T follicular helper cell (primary cell): ENCODE measurements at places on chromosomes 5 and 9.

DNA sequence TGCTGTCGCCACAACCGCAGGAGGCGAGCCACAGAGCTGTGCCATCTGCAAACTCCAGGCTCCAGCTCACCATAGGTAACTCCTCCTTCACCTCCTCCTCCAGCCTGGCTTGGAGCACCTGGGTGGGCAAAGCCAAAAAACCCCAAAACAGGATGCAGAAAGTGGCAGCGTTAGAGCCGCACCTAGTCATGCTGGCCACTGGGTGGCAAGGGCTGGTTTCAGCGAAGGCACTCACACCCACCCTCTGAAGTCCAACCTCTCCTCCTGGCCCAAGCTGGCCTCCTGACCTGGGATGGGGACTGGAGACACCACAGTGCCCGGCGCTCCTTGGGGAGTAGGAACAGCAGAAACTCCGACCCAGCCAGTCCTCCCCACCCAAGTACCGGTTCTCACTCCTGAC, 28.7 kb upstream of the ZNF354B start:
- no peak for DNase-seq

DNA sequence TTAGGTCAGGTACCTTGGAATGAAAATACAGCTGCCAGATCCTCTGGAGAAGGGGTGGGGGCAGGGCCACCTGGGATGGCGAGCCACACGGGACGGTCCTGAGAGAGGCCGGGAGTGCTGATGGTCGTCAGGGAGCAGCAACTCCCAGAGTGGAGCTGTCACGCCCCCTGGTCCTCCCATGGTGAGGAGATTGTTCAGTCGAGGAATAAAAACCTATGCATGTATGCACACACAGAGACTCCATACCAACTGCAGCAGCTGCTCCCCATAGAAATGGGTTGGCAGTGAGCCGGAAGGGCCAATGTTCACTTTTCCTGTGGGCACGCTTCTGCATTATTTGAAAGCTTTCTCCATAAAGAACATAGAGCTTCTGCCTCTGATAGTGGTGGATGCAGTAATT, 45.2 kb upstream of the SEMA4D start:
- no peak for DNase-seq

GRCh38 chr9:71814815-71815214, 46.5 kb upstream of the CEMIP2 start:
- DNase-seq = no peak

DNA sequence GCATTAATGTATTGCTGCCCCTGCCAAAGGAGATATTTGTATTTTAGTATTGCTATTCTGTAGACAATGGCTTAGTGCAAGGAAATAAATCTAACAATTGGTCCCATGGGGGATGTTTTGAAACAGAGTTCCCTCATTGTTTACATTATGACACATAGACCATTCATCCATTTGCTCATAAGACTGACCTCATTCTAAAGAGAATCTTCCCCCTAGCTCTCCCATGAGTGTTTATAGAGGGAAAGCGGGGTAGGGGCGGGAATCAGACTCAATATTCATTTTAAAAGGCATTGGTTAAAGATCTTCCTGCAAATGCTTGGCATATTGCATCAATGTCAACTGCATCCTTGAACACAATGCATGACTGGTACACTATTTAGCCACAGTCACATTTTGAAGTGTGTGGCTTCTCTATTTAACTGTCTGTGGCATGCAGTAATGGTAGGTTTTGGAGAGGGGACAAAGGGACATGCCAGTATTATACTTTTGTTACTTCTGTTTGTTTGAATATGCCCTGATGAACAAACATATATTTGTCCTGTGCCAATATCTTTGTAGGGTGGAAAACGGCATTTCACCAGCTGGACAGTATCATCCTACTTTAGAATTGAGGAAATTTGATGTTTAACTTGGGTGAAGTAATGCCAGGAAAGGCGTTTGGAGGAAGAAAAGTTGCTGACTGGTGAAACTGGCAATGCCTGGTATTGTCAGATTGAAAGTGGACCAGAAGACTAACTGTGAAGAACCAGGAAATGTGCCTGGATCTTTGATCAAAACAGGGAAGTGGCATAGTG, 84.1 kb upstream of the MEGF10 start:
- DNase-seq = no peak

DNA sequence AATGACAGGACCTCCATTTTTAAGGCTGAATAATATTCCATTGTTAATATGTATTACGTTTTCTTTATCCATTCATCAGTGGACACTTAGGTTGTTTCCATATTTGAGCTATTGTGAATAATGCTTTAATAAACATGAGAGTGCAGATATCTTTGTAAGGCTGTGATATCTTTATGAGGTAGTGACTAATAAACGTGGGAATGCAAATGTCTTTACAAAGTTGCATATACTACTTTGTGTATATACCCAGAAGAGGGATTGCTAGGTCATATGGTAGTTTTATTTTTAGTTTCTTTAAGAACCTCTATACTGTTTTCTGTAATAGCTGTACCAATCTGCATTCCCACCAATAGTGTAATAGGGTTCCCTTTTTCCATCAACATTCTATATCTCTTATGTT, 148.7 kb downstream of the FOCAD start:
- DNase-seq = no peak

- no peak for DNase-seq
These were observed 98.2 kb downstream of the OXCT1 start for GRCh38 chr5:41772056-41772455.

DNA sequence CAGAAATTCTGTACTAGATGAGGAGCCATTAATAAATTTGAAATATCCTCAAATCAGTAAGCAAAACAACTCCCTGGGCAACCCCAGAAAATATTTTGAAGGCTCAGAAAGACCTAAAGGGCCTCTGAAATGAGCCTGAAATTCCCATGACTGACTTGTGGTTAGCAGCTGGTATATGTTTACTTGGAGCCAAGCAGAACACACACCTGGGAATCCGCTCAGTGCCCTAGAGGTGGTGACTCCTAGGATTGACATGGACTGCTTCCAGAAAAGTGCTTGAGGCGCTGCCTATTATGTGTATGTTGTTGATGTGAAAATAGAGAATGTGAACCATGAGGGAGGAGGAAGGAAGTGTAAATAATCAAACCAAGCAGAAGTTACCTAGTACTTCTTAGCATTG, 14.7 kb downstream of the RFK start:
- no peak for DNase-seq

- no peak for DNase-seq
These were observed 44.7 kb upstream of the IZUMO3 start for GRCh38 chr9:24590432-24590831.

- DNase-seq = no peak
These were observed 42.8 kb downstream of the ACO1 start for GRCh38 chr9:32427111-32427873.

DNA sequence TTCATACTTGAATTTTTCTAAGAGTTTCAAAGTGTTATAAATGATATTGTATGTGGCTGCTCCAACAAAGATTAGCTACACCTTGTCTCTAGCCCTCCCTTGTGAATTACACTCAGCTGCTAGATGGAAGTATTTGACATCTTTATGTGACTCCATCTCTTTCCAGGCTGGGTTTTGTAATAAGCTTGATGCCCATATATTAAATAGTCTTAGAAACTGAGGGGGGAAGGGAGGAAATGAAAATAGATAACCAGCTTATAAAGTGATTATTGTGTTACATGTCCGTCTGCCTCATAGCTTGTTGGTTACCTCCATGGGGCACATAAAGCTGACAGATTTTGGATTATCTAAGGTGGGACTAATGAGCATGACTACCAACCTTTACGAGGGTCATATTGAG, 63.4 kb downstream of the CD180 start:
- no peak for DNase-seq

GRCh38 chr5:146962801-146963355, 84.3 kb upstream of the PPP2R2B start:
- DNase-seq = no peak

- DNase-seq = no peak
These were observed 104.9 kb downstream of the ANKRD18B start for GRCh38 chr9:33628865-33629410.

DNA sequence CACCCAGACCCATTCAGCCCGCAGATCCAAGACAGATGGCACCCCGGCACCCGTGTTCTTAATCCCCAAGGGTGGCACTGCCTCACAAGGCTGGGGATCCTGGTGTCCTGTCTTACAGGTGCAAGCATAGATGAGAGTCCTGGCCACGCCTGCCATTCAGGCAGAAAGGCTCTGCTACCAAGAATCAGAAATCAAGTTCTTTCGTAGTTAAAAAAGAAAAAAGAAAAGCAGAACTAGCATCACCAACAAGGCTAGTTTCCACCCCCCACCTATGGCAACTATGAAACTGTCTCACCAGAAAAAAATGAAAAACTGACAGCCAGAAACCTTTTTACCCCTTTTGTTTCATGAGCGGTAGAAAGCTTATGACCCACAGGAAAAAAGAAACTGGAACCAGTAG, 170.4 kb downstream of the SYK start:
- no peak for DNase-seq

DNA sequence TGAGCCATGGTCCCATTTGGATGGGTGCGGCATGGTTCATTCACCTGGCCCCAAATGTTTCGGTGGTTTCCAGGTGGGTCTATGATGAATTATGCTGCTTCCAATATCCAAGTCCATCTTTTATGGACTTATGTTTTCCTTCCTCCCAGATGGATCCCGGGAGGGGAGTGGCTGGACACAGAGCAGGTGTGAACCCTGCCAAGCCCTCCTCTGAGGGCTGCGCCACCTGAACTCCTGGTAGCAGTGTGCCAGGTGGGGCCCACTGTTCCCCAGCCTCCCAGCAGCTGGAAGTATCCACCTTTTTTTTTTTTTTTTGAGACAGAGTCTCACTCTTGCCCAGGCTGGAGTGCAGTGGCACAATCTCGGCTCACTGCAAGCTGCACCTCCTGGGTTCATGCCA, 42.9 kb downstream of the WNK2 start:
- no peak for DNase-seq

GRCh38 chr5:172173564-172174153, 14.4 kb downstream of the STK10 start:
- DNase-seq = peak; percentile 42

DNA sequence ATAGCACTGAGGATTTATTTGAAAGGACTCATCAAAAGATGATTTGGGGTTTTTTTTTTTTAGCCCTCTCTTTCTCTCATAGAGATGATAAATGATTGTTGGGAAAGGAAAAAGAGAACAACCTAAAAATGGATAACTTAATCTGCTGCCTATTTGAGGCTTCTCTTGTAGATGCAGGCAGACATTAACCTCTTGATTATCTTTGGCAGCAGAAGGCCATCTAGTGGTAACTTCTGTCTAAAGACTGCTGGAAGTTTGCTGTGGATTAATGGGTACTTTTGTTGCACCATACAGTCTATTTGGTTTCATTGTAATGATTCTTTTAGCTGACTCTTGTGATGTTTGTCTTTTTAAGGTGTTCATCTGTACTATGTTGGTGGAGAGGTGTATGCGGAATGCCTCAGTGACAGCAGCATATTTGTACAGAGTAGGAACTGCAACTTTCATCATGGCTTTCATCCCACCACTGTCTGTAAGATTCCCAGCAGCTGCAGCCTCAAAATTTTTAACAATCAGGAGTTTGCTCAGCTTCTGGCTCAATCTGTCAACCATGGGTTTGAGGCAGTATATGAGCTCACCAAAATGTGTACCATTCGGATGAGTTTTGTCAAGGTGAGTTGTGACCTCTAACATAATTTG, 18.8 kb downstream of the SMIM32 start:
- DNase-seq = no peak

DNA sequence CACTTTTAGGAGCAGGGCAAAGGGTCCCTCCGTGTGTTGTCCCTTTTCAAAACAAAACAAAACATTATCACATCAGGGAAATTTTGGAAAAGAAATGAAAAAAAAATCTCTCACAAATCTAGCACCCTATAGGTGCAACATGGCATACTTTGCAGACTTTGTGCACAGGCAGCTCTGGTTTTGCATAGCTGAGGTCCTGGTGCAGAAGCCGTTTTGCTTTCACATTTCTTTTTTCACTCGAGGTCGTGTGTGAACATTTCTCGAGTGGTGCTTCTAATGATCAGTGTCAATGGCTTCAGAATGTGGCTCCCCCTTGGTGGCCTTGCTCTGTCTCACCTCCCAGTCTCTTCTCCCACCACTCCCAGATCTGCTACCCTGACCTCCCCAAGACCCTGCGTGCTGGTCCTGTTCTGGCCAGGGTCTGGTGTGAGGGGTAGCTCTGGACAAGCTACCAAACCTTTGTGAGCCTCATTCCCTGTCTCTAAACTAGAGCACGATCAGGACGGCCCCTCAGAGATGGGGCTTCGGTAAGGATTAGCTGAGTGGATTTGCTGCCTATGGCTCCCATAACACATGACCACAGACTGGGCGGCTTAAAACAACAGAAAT, 258.0 kb downstream of the NSG2 start:
- no peak for DNase-seq

DNA sequence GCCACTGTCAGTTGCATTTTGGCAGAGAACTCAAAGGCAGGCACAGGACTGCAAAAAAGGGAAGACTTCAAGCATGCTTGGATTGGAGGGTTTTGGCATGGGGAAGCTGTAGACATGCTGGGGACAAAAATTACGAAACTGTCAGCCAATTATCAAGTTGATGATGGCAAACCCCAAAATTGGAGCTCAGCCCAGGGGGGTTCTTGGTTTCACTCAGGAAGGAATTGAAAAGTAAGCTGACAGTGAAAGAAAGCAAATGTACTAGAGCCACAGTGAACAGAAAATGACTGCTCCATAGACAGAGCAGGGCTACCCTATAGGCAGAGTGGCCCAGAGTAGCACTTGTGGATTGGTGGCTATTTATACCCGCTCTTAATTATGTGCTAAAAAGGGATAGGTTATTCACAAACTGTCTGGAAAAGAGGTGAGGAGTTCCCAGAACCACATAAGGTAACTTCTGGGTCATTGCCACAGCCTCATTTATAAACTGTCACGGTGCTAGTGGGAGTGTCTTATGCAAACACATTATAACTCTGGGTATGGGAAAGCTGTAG, 14.6 kb upstream of the CFAP95 start:
- no peak for DNase-seq

DNA sequence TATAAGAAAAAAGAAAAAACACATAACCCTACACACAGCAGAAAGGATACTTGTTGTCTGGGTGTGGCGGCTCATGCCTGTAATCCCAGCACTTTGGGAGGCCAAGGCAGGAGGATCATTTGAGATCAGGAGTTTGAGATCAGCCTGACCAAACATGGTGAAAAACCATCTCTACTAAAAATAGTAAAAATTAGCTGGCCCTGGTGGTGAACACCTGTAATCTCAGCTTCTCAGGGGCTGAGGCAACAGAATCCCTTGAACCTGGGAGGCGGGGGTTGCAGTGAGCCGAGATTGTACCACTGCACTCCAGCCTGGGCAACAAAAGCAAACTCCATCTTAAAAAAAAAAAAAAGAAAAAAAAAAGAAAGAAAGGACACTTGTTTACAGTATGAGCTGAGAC, 147.6 kb upstream of the PITX1 start:
- DNase-seq = no peak

GRCh38 chr9:95139126-95139525, 178.4 kb downstream of the FANCC start:
- DNase-seq = no peak

GRCh38 chr5:161378701-161379100, 167.8 kb downstream of the GABRB2 start:
- no peak for DNase-seq

DNA sequence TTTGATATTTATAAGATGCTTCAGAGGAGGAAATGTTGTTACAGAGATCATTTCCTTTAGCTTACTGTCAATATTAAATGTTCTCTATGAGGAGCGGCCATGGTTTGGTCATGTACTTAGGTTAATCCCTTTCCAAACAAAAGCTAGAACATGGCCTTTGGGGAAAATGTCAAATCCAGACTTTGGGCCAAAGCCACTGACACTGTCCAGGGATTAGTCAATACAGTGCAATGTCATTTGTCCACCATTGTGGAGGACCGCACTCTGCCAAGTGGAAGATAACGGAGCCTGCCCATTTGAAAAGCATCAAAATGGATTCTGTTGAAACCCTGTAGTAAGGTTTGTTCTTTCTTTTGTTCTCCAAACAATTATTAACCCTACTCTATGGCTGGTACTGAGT, 50.1 kb downstream of the FRMPD1 start:
- DNase-seq = no peak
